Lower lobe of right lung (tissue), 2 donors: ENCODE measurements at places on chromosomes 1 and 21. TPM values are rescaled to one million over a fixed set of nuclear protein-coding genes. Genes with fewer than 3 reads are reported as not detected.

- no peaks in the 10 kb centered on the region for H3K36me3 ChIP-seq
- DNase-seq = no peak
- H3K4me1 ChIP-seq = no peaks in the 10 kb centered on the region
- H3K4me3 ChIP-seq = no peak overlapping the region
- no peaks in the 10 kb centered on the region for H3K27me3 ChIP-seq
- no peak overlapping the region for H3K27ac ChIP-seq
Measured at GRCh38 chr1:48207536-48208075, 14.9 kb upstream of the SLC5A9 start.

- no peak overlapping the region for H3K4me3 ChIP-seq
- peaks cover 5% of the 10 kb centered on the region for H3K27me3 ChIP-seq
- no peaks in the 10 kb centered on the region for H3K36me3 ChIP-seq
- H3K4me1 ChIP-seq = no peaks in the 10 kb centered on the region
Measured at GRCh38 chr1:197441999-197442414, 174.0 kb downstream of the CRB1 start.

DNA sequence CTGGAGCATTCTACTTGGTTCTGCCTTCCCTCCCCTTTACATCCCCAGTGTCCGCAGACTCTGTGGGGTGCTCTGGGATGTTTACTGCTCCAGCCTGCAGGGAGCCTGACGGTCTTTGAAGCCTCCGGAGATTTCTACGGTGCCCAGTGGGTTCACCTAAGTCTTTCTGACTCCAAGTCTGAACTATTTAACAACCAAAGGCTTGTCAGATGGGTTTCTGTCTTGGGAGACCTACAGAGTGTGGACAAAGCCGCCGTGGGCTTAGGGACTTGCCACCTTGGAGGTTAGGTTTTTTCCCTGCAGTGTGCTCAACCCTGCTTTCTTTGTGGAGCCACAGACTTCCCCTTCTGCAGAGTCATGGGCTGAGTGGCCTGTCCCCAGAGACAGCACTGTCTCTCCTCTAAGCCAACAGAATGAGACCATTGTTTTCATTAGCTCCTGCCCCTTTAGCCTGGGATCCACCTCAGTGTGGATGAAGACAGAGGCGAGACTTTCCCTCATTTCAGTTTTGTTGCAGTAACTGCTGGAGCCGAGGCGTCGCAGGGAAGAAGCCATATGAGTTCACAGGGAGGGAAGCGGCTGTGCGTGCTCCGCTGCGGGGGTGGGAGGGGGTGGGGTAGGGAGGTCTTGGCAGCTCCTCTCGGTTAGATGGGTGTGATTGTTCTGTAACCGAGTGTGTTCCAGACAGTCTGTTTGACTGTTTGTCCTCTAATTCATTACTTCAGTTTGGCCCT is 120.7 kb downstream of the CNIH3 start:
- no peaks in the 10 kb centered on the region for H3K36me3 ChIP-seq
- no peak overlapping the region for H3K4me3 ChIP-seq
- H3K27ac ChIP-seq = no peak overlapping the region
- no peak for DNase-seq

DNA sequence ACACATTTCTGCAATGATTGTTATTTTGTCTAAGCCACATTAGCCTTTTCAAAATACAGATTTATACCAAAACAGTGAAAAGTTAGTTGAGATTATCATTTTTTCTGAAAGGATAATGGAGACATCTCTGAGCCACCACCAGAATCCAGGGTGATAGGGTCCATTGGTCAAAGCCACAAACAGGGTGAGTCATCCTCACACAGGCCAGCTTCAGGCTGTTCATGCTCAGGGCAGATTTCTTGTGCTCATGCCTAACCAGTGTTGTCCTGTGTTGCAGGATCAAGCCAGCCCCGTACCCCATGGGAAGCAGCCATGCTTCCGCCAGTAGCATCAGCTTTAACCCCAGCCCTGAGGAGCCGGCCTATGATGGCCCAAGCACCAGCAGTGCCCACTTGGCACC is 13.4 kb downstream of the ELOA start:
- no peak overlapping the region for H3K27ac ChIP-seq
- H3K27me3 ChIP-seq = no peaks in the 10 kb centered on the region
- DNase-seq = no peak
- peaks cover 8% of the 10 kb centered on the region for H3K4me1 ChIP-seq
- H3K36me3 ChIP-seq = peaks cover 99% of the 10 kb centered on the region

- no peak for DNase-seq
- peak overlapping the region; percentile 57 for H3K4me3 ChIP-seq
- no peak overlapping the region for H3K27ac ChIP-seq
- H3K4me1 ChIP-seq = peaks cover 9% of the 10 kb centered on the region
- peaks cover 37% of the 10 kb centered on the region for H3K27me3 ChIP-seq
Measured at GRCh38 chr1:59816318-59816878, 1.6 kb downstream of the HOOK1 start.

GRCh38 chr1:206911064-206911663 is 10.6 kb downstream of the FCMR start:
- H3K4me3 ChIP-seq = no peak overlapping the region
- H3K27me3 ChIP-seq = no peaks in the 10 kb centered on the region
- no peak for DNase-seq
- no peaks in the 10 kb centered on the region for H3K36me3 ChIP-seq
- H3K4me1 ChIP-seq = peaks cover 23% of the 10 kb centered on the region
- no peak overlapping the region for H3K27ac ChIP-seq

- H3K4me3 ChIP-seq = peak overlapping the region; percentile 36
- H3K27ac ChIP-seq = no peak overlapping the region
- peaks cover 26% of the 10 kb centered on the region for H3K4me1 ChIP-seq
Measured at GRCh38 chr1:212514056-212514614, 81.4 kb downstream of the NENF start.

GRCh38 chr1:1425753-1426495 is 4.8 kb upstream of the ANKRD65 start:
- H3K27me3 ChIP-seq = peaks cover 4% of the 10 kb centered on the region
- peaks cover 20% of the 10 kb centered on the region for H3K4me1 ChIP-seq
- H3K36me3 ChIP-seq = no peaks in the 10 kb centered on the region
- H3K27ac ChIP-seq = no peak overlapping the region
- DNase-seq = peak; percentile 50

DNA sequence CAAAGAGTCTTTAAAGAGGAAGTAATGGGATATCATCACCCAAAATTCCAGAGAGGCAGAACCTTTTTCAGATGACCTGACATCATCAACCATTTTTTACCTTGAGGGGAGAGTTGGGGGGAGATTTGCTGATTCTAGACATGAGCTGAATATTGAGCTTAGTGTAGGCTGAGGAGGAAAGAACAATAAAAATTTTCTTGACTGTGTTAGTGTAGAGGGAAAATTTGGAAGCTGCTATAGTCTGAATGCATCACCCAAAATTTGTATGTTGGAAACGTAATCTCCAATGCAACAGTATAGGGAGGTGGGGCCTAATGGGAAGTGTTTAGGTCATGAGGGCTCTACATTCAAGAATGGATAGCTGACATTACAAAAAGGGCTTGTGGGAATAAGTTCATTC is 17.8 kb upstream of the CD84 start:
- H3K36me3 ChIP-seq = no peaks in the 10 kb centered on the region
- H3K27me3 ChIP-seq = no peaks in the 10 kb centered on the region
- no peak overlapping the region for H3K4me3 ChIP-seq
- H3K27ac ChIP-seq = no peak overlapping the region

GRCh38 chr1:20430355-20431175 is 55.4 kb downstream of the CAMK2N1 start:
- H3K27ac ChIP-seq = no peak overlapping the region
- peaks cover 20% of the 10 kb centered on the region for H3K27me3 ChIP-seq
- H3K4me1 ChIP-seq = no peaks in the 10 kb centered on the region
- DNase-seq = no peak
- no peaks in the 10 kb centered on the region for H3K36me3 ChIP-seq

DNA sequence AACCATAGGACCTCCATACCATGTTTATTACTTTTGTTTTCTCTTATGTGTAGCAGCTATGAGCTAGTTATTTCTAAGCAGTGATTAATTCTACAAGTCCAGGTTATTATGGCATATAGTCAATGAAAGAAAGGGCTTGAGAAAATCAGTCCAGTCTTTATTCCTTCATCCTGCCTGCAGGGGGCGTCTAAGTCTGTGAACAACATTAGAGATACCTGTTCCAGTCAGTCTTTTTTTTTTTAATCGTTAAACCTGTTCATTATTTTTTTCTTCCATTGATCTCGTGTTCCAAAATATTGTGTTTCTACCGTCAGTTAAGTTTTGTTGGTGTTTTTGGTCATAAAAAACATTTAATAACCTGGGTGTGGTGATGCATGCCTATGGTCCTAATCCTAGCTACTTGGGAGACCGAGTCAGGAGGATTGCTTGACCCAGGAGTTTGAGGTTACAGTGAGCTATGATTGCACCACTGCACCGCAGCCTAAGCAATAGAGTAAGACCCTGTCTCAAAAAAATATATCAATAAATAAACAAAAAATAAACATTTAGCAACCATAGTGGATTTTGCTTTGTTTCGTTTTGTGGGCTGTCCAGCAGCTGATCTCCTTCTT is 29.4 kb upstream of the CD2 start:
- DNase-seq = no peak
- no peaks in the 10 kb centered on the region for H3K27me3 ChIP-seq
- H3K36me3 ChIP-seq = no peaks in the 10 kb centered on the region
- no peak overlapping the region for H3K27ac ChIP-seq

DNA sequence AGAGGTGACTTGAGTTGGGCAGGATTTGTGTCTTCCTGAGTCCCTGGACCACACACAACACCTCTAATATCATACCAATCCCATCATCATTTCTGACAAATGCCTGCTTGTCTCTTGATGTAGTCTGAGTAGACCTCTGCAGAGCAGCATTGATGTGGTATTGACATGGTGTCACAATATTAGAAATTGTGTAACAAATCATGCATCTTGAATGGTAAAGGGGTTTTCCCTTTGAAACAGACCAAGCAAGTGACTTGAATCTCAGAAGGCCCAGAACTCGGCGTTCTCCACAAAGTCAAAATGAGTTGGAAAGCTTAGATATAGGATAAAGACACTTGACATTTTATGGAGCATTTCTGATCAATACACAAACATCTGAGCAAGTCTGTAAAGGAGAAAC is 72.7 kb upstream of the KIRREL1 start:
- H3K36me3 ChIP-seq = no peaks in the 10 kb centered on the region
- no peak for DNase-seq
- no peak overlapping the region for H3K4me3 ChIP-seq
- no peaks in the 10 kb centered on the region for H3K27me3 ChIP-seq
- no peaks in the 10 kb centered on the region for H3K4me1 ChIP-seq

DNA sequence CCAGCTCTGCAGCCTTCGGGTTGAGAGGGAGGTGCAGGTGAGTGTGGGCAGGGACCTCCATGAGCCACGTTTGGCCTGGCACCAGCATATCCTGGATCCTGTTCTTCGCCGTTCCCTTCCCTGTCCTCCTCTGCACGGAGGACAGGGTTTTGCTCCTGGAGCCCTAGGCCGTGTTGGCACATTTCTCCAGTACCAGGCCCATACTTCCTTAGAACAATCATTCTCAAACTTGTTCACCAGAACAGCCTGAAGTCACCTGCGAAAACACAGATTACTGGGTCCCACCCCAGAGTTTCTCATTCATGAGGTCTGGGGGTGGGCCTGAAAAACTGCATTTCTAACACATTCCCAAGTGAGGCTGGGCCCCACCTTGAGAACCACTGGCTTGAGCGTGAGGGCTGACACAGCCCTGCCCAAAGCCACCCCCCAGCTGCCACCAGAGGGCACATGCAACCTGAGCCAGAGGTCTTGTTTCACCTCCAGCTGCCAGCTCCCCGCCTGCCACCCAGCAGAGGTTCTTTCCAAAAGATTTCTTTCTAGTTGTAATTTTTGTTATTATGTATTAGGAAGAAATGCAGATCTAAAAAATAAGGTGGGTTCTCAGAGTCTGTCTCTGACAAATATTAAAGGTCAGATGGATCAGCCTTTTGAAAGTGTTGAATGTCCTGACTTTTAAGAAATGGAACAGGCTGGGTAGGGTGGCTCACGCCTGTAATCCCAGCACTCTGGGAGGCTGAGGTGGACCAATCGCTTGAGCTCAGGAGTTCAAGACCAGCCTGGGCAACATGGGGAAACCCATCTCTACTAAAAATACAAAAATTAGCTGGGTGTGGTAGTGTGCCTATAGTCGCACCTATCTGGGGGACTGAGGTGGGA is 39.6 kb upstream of the LDLRAP1 start:
- H3K27ac ChIP-seq = no peak overlapping the region
- peaks cover 11% of the 10 kb centered on the region for H3K36me3 ChIP-seq
- H3K27me3 ChIP-seq = no peaks in the 10 kb centered on the region
- H3K4me3 ChIP-seq = no peak overlapping the region

- no peak for DNase-seq
- H3K27me3 ChIP-seq = no peaks in the 10 kb centered on the region
- H3K4me1 ChIP-seq = no peaks in the 10 kb centered on the region
- no peak overlapping the region for H3K27ac ChIP-seq
Measured at GRCh38 chr1:222600281-222600680, 10.5 kb upstream of the TAF1A start.

- H3K4me3 ChIP-seq = no peak overlapping the region
- H3K27me3 ChIP-seq = peaks cover 3% of the 10 kb centered on the region
- no peak for DNase-seq
- H3K4me1 ChIP-seq = no peaks in the 10 kb centered on the region
Measured at GRCh38 chr1:29520571-29521437, 284.5 kb downstream of the PTPRU start.

GRCh38 chr1:214990619-214991018 is 91.9 kb upstream of the KCNK2 start:
- no peaks in the 10 kb centered on the region for H3K27me3 ChIP-seq
- no peaks in the 10 kb centered on the region for H3K36me3 ChIP-seq
- H3K4me3 ChIP-seq = no peak overlapping the region
- no peaks in the 10 kb centered on the region for H3K4me1 ChIP-seq
- no peak for DNase-seq

KCNJ9 gene
- not detected for total RNA-seq

C1orf198 gene
- total RNA-seq = 101 TPM

AUNIP gene
- not detected for total RNA-seq

MATN1 gene
- total RNA-seq = not detected
